PC-9 (cell line): ENCODE measurements at places on chromosomes 13 and 19. TPM values are rescaled to one million over a fixed set of nuclear protein-coding genes. Genes with fewer than 3 reads are reported as not detected.
A peak's percentile ranks its signal among the peaks of the same experiment; 100 is the strongest.

- H3K27me3 ChIP-seq, result peaks cover 11% of the 10 kb centered on the region; the same call in 1 of the 2 replicates
- H3K4me1 ChIP-seq, result peaks cover 12% of the 10 kb centered on the region; the same call in 1 of the 2 replicates
- H3K4me3 ChIP-seq, result peak overlapping the region; percentile 27; the same call in 1 of the 2 replicates
- peak overlapping the region; percentile 69 for H3K27ac ChIP-seq
- DNase-seq, result peak; percentile 93
Measured at GRCh38 chr19:46288896-46289588, 7.8 kb upstream of the HIF3A start.

The ZNF766 gene
- total RNA-seq, result 18.3 and 18.8 TPM in 2 replicates

DNA sequence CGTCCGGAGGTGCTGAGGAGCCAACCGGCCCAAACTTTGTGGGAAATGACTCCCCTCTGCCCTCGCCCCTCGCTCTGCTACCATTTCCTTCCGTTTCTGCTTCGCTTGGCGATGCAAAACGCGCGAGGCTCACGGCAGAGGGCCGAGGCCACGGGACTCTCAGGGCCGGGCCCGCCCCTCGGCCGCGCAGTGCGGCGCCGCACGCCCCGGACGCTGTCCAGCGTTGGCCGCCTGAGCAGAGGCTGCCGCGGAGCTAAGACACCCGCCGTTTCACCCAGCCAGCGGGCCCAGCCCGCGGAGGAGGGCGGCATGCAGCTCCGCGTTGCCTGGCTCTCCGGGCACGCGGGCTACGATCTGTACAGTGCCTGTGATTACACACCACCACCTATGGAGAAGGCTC, 2.1 kb upstream of the ZNF578 start:
- no peaks in the 10 kb centered on the region for H3K4me1 ChIP-seq
- H3K4me3 ChIP-seq, result no peak overlapping the region
- DNase-seq, result no peak
- no peaks in the 10 kb centered on the region for H3K27me3 ChIP-seq
- H3K27ac ChIP-seq, result no peak overlapping the region
- H3K36me3 ChIP-seq, result no peaks in the 10 kb centered on the region

DNA sequence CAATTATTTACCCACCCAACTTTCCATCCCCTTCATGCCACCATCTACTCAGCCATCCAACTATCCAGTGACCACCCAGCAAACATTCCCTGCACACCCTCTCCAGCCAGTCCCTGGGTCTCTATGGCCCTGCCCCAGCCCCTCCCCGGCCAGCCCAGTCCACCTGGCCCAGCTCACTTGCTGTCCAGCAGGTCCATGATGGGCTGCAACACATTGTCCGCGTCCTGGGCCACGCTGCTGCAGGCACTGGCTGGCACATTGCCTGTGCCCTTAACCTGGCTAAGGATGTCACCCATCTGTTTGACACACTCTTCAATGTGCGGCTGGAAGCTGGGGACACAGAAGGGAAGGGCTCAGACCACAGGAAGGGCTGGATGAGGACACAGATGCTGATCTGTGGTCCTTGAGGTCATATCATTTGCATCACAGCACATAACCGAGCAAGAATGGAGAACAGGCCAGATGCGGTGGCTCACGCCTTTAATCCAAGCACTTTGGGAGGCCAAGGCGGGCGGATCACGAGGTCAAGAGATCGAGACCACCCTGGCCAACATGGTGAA, 61.6 kb downstream of the UNC13A start:
- DNase-seq, result no peak
- peaks cover 36% of the 10 kb centered on the region for H3K27me3 ChIP-seq
- H3K27ac ChIP-seq, result no peak overlapping the region
- H3K4me3 ChIP-seq, result no peak overlapping the region
- no peaks in the 10 kb centered on the region for H3K4me1 ChIP-seq

GRCh38 chr19:30221176-30221575, 151.0 kb upstream of the ZNF536 start:
- no peak overlapping the region for H3K27ac ChIP-seq
- DNase-seq, result no peak
- H3K36me3 ChIP-seq, result no peaks in the 10 kb centered on the region

DNA sequence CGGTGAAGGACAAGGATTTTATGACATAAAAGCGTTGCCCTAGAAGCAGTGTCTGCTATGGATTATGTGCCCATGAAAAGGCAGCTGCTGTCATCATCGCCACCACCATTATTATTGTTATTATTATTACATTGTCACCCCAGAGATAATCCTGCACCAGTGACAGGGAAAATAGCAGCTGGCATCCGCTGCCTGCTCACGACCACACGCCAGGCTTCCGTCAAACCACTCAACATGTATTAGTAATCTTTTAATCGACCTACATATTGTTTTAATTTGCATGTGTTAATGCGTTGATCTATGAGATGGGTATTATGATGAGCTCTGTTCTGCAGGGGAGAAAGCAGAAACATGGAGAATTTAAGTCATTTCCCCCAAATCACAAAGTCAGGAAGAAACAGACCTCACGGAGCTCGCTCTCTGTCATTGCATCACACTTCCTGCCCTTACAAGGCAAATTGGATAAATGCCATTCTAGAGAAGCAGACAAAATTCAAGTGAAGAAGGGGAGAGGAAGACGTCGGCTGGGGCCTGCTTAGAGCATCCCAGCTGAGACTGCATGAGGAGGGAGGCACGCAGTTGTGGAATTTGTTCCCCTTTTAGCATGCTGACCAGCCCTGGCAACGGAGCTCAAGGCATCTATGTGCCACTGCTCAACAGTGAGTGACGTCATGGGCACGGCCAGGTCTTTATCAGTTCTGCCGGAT, at the start of gene FFAR3:
Gene FFAR3, plus strand, starts transcription at position 594 of the 707 bp plus-strand sequence. CDS start 431 bp downstream, outside the sequence.
- no peaks in the 10 kb centered on the region for H3K36me3 ChIP-seq
- H3K27ac ChIP-seq, result no peak within 1 kb of the TSS
- H3K4me3 ChIP-seq, result no peak within 1 kb of the TSS

- H3K36me3 ChIP-seq, result no peaks in the 10 kb centered on the region
- no peak overlapping the region for H3K4me3 ChIP-seq
- no peak overlapping the region for H3K27ac ChIP-seq
- H3K27me3 ChIP-seq, result no peaks in the 10 kb centered on the region
Measured at GRCh38 chr19:8158411-8159074, 9.2 kb upstream of the FBN3 start.

GRCh38 chr19:29665826-29666577, 741 bp downstream of the PLEKHF1 start:
- peaks cover 72% of the 10 kb centered on the region for H3K4me1 ChIP-seq
- peaks cover 16% of the 10 kb centered on the region; the same call in 1 of the 2 replicates for H3K36me3 ChIP-seq
- H3K4me3 ChIP-seq, result peak overlapping the region; percentile 95
- H3K27ac ChIP-seq, result peak overlapping the region; percentile 69
- DNase-seq, result peak; percentile 77

DNA sequence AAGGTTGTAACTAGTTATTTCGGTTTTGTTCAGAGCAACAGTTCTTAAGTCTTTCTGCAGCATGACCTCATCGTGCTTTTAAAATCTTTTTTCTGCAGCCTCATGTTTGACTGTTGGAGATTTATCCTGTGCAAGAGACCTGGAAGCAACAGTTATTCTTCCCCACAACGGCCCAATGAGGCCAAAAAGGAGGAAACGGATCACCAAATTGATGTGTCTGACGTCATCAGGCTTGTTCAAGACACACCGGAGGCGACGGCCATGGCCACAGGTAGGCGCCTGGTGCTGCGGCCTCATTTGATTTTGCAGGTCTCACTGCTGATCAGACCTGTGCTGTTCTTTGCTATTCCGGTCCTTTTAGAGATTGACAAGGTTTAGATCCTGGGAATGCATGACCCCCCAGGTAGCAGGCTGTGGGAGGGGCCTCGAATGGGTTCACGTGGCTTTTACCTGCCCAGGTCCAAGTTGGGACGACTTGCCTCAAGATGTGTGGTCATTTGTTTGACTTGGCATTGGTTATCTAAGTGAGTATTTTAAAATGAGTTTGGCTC, 66.8 kb upstream of the MCF2L start:
- H3K4me3 ChIP-seq, result no peak overlapping the region
- no peaks in the 10 kb centered on the region for H3K4me1 ChIP-seq
- no peak overlapping the region for H3K27ac ChIP-seq
- peaks cover 98% of the 10 kb centered on the region for H3K27me3 ChIP-seq

The MISP3 gene
- total RNA-seq, result 6.7 and 10.5 TPM in 2 replicates

DNA sequence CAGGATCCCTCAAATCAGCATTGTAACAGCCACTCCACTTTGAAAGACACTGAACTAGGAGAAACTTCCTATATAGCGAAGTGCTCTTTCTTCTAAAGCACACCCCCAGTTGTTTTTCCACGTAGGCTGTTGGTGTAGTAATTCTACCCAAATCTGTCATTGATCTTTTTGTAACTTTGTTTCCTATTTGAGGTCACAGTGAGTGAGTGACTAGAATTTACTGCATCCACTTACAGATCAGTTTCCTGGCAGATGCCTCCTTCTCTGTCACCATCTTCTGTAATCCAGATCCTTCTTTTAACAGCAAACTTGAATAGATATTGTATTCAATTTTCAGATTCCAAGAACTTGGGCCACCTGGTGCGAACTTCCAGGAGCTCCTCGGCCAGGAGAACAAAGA, 15.3 kb downstream of the ZAR1L start:
- no peaks in the 10 kb centered on the region for H3K36me3 ChIP-seq
- peaks cover 26% of the 10 kb centered on the region for H3K27me3 ChIP-seq
- no peaks in the 10 kb centered on the region for H3K4me1 ChIP-seq
- H3K27ac ChIP-seq, result no peak overlapping the region
- DNase-seq, result no peak
- no peak overlapping the region for H3K4me3 ChIP-seq

- peaks cover 62% of the 10 kb centered on the region for H3K36me3 ChIP-seq
- peak overlapping the region; percentile 36; the same call in 1 of the 2 replicates for H3K27ac ChIP-seq
- DNase-seq, result no peak
- H3K27me3 ChIP-seq, result no peaks in the 10 kb centered on the region
- peaks cover 44% of the 10 kb centered on the region for H3K4me1 ChIP-seq
Measured at GRCh38 chr19:41868120-41868988, 8.3 kb downstream of the RPS19 start.

DNA sequence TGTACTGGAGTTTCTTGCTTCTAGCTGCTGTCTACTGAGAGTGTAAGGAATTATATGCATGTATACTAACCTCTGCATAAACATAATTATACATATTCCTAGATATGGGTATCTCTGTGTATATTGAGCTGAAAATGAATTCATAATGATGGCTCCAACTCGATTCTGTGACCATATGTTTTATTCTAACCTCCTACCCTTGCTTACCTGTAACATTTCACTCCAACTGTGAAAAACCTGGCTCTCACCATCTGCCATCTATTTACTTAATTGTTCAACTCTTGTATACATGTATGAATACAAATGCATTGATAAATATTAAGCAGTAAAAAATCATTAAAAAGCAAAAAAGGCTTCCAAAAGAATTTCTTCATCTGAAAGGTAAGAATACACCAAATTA, 1729.5 kb upstream of the SPRY2 start:
- H3K4me3 ChIP-seq, result no peak overlapping the region
- no peak for DNase-seq
- H3K27me3 ChIP-seq, result no peaks in the 10 kb centered on the region
- H3K4me1 ChIP-seq, result no peaks in the 10 kb centered on the region
- H3K36me3 ChIP-seq, result no peaks in the 10 kb centered on the region

The YJEFN3 gene
- 18.5 and 21.9 TPM in 2 replicates for total RNA-seq

- H3K4me3 ChIP-seq, result peak overlapping the region; percentile 18; the same call in 1 of the 2 replicates
- peaks cover 13% of the 10 kb centered on the region for H3K4me1 ChIP-seq
- H3K36me3 ChIP-seq, result no peaks in the 10 kb centered on the region
Measured at GRCh38 chr13:113064534-113065405, 40.8 kb upstream of the F7 start.

DNA sequence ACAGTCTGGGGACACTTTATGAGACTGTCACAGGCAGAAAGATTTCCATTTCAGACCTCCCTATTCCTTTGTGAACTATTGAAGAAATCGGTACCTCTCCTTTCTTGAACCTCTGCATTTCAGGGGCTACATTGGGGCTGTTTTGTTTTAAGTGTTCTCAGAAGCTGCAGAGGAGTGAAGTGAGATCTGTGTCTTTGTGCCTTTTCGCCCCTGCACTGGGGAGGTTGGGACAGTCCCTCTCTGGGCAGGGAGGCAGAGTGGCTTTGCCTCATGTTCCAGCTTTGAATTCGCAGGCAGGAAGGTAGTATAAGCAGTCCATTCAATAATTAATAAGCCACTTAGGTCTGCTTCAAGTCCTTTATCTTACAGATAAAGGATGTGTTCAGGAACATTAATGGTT, 9.5 kb upstream of the AMER2 start:
- H3K4me1 ChIP-seq, result no peaks in the 10 kb centered on the region
- peaks cover 88% of the 10 kb centered on the region for H3K27me3 ChIP-seq
- H3K4me3 ChIP-seq, result no peak overlapping the region

DNA sequence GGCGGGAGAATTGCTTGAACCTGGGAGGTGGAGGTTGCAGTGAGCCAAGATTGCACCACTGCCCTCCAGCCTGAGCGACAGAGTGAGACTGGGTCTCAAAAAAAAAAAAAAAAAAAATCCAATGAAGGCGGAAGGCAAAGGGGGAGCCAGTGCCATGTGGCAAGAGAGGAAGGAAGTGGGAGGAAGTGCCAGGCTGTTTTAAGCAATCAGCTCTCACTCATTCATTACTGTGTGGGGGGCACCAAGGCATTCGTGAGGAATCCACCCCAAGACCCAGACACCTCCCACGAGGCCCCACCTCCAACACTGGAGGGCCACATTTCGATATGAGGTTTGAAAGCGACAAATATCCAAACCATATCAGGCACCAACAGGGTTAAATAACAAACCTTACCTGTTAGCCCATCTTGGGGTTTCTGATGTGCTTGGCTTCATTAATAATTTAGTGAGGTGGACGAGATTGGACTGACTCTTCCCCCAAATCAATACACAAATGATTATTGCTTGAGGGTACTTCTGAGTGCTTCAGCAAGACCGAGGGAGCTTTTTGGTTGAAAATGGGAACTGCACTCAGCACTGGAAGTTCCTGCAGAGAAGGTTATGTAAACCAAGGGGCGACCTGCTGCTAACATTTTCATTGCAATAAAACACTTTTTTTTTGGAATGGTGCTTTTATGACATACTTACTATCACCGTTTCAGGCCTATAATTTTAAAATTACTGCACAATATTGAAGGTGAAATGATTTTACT, 7.5 kb upstream of the LRP3 start:
- H3K4me1 ChIP-seq, result no peaks in the 10 kb centered on the region
- no peak overlapping the region for H3K4me3 ChIP-seq
- H3K36me3 ChIP-seq, result no peaks in the 10 kb centered on the region
- 0 out of 2 replicates have a peak, but pooled peaks cover 6% of the 10 kb centered on the region for H3K27me3 ChIP-seq
- no peak overlapping the region for H3K27ac ChIP-seq
- DNase-seq, result no peak
